ENCODE measurements at places on chromosomes 2 and 18.

GRCh38 chr2:105625632-105626031, 119.1 kb upstream of the NCK2 start:
- H3K36me3 ChIP-seq: no peaks in the 10 kb centered on the region
- peaks cover 14% of the 10 kb centered on the region for H3K27me3 ChIP-seq
- no peak overlapping the region for H3K4me3 ChIP-seq

GRCh38 chr18:21602299-21602587, 1.7 kb upstream of the ESCO1 start:
- no peak overlapping the region for H3K27ac ChIP-seq
- H3K4me1 ChIP-seq: 0 out of 2 replicates have a peak, but pooled peaks cover 6% of the 10 kb centered on the region
- H3K4me3 ChIP-seq: no peak overlapping the region
- no peaks in the 10 kb centered on the region for H3K36me3 ChIP-seq
- DNase-seq: no peak

GRCh38 chr2:197247083-197247482, 63.5 kb downstream of the ANKRD44 start:
- no peak overlapping the region for H3K4me3 ChIP-seq
- DNase-seq: no peak
- H3K27me3 ChIP-seq: no peaks in the 10 kb centered on the region

GRCh38 chr2:195447323-195447975, 209.6 kb upstream of the SLC39A10 start:
- DNase-seq: peak; percentile 12
- H3K27ac ChIP-seq: no peak overlapping the region
- no peaks in the 10 kb centered on the region for H3K36me3 ChIP-seq

Data from GM23248 (cell line).